ENCODE measurements at places on chromosomes 2 and 18. TPM values are rescaled to one million over a fixed set of nuclear protein-coding genes. Genes with fewer than 3 reads are reported as not detected.
A peak's percentile ranks its signal among the peaks of the same experiment; 100 is the strongest.

CLHC1 gene
- 8.0 TPM for total RNA-seq

B4GALT6 gene
- total RNA-seq, result 34.0 TPM

CCDC121 gene
- total RNA-seq, result 1.6 TPM

MREG gene
- total RNA-seq, result 21.8 TPM

EPAS1 gene
- 1.4 TPM for total RNA-seq

RGPD8 gene
- 8.1 TPM for total RNA-seq

FIGN gene
- total RNA-seq, result 12.9 TPM

EVA1A gene
- total RNA-seq, result 0.68 TPM

VAMP5 gene
- total RNA-seq, result 0.59 TPM

ALPG gene
- 1.4 TPM for total RNA-seq

GRCh38 chr2:128726911-128727310, 408.2 kb upstream of the HS6ST1 start:
- DNase-seq, result no peak

GRCh38 chr2:22634167-22634566, 750.8 kb upstream of the KLHL29 start:
- DNase-seq, result no peak

DNA sequence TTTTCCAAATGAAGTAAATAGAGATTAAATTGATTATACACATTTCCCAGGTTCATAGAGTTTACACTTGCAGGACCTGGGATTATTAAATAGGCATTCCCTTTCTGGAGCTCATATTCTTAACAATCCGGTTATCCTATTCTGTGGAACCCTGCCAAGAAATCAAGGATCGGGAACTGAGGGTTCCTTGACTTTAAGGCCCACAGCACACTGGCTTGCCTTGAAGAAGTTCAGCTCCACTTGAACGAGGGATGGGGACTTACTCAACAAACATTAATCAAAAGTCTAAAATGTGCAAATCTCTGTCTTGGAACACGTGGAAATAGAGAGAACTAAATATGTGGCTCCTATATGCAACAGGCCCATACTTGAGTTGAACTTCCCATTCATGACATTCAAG, 142.3 kb upstream of the RGPD4 start:
- DNase-seq, result no peak

DNA sequence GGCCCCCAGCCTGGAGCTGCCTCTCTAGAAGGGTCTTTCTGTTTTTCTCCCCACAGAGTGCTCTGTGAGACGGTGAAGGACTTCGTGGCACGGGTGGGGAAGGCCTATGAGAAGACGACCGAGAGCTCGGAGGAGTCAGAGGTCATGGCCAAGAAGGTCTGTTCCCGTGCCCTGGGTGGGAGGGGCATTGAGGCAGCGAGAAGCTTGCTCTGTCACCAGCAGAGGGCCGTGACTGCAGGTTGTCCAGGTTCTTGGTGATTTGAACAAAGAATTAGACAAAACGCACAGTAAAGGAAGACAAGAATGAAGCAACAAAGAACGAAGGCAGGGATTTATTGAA, 93.9 kb downstream of the DGKD start:
- DNase-seq, result peak; percentile 67

- DNase-seq, result peak; percentile 51
Observed at GRCh38 chr2:233929352-233930022, 12.3 kb downstream of the TRPM8 start.

DNA sequence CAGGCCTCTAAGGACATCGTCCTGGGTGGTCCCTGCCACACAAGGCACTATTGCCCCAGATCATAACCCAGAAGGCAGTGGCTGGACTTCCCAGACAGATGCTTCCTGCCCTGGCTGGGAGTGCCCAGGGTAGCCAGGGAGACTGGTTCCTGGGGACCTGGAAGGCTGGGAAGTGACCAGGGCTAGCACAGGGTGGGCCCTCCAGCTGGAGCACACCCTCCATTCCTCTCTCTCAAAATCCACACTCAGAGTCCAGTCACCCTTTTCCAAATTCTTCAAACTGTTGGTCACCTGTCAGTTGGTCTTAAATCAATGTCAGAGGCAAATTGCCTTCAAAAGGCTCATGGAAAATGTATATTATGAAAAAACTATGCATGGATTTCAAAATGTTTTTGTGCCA, 11.6 kb upstream of the TUBB6 start:
- DNase-seq, result no peak

- no peak for DNase-seq
Observed at GRCh38 chr18:10190564-10190963, 263.9 kb upstream of the APCDD1 start.

- DNase-seq, result no peak
Observed at GRCh38 chr18:10376731-10377130, 77.7 kb upstream of the APCDD1 start.

GRCh38 chr2:60771508-60771907, 15.4 kb downstream of the PAPOLG start:
- no peak for DNase-seq

DNA sequence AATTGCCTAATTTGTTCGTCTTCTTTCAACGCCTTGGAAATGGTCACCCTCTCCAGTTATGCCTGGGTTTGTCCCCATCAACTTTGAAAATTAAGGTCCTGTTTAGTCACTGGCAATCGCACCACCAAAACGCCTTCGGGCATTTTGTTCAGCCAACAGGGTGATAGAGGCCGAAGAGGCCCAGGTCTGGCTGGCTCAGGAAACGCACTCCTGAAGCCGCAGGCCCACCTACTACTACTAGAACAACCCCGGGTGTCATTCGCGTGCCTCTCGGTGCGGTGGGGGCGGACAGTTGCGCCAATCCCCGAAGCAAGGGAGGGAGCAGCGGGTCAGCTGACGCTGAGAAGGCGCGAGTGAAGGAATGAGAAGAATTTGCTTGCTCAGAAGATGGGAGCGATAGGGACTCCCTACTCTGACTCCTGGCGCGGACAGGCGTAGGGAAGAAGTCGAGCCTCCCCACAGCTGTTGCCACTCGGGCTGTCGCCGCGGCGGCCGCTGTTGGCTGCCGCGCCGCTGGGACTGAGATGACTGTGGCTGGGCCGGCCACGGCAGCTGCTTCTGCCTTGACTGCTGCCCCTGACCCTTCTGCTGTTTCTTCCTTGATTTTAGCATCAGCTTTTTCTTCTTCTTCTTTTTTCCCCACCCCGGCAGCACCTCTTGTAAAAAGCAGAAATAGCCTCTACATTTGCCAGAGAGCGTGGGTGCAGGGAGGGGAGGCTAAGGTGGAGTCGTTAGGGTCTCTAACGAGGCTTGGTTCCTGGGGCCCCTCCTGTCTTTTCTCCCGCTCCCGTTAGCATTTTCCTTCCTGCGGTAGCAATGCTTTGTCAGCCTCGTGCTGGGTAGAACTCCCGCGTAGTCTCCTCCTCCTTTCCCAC, 387.6 kb downstream of the FIGN start:
- peak; percentile 93 for DNase-seq

GRCh38 chr2:28142386-28142785, 250.3 kb upstream of the FOSL2 start:
- no peak for DNase-seq

DNA sequence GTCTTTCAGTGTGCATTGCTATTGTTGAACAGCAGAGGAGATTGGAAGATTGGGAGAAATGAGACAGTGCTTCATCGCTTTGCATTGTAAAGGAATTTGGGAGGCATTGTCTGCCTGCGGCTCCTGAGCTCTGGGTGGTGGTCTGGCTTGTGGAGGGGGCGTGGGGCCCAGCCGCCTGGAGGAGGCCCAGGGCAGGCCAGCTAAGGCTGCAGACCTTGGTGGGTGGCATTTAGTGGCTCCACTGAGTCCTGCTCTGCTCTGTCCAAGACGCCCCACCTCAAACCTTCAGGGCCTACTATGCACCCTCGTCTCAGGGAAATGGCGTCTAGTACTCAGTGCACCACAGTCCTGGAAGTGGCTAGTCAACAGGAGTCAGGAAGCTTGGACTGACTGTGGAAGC, 5.7 kb upstream of the HS1BP3 start:
- no peak for DNase-seq

DNA sequence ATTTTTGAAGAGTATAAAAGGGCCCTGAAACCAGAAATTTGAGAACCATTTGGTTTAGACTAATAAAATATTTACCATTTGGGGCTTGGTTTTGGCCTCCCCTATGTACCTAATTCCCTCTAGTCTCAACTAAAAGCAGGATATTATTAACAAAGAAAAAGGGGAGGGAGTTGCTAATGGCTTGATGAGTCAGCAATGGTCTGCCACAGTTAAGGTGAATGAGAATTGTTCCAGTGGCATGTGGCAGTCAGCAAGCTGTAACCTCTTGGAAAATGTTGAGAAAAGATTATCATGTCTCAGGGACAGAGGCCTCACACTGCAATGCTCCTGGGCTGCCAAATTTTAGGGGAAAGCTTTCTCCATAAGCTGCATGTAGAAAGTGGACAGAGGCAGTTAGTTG, 20.1 kb upstream of the SLC39A10 start:
- no peak for DNase-seq

- DNase-seq, result no peak
Observed at GRCh38 chr2:20302019-20302418, 48.6 kb downstream of the PUM2 start.

GRCh38 chr2:88398180-88398579, 54.3 kb downstream of the FOXI3 start:
- no peak for DNase-seq

DNA sequence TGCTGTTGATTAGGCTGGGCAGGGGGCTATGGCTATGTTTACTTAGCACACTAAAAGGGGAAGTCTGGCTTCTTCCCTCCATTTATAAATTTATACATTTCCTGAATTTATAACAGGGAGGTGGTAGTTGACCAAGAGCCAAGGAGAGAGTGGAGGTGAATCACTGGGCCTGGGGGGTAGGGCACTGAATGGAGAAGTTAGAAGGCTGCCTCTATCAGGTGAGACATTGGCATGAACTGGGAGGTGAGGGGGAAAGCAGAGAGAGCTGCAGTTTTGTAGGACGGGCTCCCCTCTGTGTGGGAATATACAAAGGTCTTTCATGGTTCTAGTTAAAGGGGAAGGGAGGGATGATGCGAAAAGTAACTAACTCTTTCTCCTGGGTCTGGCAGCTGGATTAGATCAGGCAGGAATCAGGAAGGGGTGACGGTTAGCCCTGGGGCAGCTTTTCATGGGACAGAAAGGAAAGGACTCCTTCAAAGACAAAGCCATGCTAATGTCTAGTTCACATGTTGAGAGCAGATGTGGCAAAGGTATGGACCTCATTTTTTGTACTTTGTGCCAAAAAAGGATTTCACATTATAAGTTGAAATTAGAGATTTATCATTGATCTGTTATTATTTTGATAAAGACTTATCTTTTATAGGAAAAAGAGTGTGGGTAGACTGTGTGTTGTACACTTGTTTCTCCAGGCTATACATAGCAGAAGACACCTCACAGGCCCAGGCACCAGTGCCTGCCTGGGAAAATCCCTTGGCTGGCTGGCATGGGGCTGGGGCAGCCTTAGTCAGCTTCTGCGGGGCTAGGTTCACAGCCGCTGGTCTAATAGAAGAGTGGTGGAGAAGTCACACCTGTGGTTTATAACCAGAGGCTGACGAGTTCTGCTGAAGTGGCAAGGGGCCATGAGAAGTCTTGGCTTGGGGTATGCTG, 158.7 kb downstream of the CLIP4 start:
- no peak for DNase-seq

- no peak for DNase-seq
Observed at GRCh38 chr2:218743068-218743467, 32.4 kb downstream of the TTLL4 start.

- no peak for DNase-seq
Observed at GRCh38 chr18:10898417-10898974, 250.9 kb downstream of the PIEZO2 start.

DNA sequence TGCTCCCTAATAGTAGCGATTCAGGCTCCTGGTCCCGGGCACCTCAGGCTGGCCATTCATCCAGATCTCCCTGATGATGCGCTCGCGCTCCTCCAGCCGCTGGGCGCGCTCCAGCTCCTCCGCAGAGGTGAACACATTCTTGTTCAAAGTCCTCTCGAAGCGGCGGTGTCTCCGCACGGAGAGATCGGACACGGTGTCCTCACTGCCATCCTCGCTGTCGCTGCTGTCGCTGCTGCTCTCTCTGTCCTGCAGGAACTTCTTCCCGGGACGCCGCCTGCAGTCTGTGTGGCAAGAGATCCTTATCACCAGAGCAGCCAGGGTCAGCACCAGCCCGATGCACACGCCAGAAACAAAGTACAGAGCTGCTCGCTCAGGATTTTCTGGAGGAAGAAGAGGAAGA, 67.5 kb downstream of the EVA1A start:
- DNase-seq, result peak; percentile 27

DNA sequence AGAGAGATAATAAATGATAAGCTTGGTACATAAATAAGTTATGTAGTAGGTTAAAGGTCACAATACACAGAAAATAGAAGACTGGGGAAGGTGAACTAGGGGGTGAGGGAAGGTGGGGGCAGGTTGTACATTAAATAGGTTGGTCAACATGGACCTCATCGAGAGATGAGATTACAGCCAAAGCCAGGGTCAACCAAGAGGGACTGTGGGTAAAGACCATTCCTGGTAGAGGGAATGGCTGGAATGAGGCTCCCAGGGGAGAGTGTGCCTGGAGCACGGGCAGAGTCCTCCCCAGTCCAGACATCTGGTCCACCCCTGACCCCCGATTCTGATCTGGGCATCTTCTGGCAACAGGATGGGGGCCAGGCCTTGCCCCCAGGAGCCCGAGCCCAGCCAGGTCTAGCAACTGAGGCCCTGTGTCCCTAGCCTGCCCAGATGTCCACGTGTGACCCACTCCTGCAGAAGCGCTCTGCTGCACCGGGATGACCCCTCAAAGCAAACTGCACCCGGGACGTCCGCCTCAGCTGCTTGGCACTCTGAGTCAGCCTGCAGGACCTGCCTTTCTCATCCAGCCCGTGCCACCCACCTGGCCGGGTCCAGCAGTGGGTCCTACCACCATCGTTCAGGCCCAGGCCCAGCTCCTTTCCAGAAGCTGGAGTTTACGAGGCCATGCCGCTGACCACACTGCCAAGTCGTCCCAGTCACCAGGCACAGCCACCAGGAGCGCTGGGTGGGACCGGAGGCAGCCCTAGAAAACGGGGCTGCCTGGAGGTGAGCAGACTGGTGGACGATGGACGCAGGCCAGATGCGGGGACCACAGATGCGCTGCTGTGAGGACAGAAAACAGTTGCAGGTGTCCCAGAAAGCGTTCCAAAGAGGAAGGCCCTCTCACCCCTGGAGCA, 56.2 kb upstream of the ID2 start:
- no peak for DNase-seq
